NCI-H1930 (cell line): ENCODE measurements at places on chromosomes 1 and 21.

- no peak for DNase-seq
These were observed 78.6 kb downstream of the KCNN3 start for GRCh38 chr1:154791292-154792166.

- DNase-seq = no peak
These were observed 8.0 kb upstream of the MACF1 start for GRCh38 chr1:39196244-39197215.

DNA sequence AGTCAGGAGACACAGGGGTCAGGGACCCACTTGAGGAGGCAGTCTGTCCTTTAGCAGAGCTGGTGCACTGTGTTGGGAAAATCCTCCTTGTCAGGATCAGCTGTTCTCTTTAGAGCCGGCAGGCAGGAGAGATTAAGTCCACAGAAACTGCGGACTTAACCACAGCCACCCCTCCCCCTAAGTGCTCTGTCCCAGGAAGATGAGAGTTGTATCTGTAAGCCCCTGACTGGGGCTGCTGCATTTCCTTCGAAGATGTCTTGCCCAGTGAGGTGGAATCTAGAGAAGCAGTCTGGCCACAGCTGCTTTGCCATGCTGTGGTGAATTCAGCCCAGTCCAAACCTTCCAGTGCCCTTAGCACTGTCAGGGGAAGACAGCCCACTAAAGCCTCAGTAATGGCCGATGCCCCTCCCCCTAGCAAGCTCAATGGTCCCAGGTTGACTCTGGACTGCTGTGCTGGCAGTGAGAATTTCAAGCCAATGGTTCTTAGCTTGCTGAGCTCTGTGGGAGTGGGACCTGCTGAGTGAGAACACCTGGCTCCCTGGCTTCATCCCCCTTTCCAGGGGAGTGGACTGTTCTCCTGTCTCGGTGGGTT, 172.8 kb downstream of the ST6GALNAC3 start:
- no peak for DNase-seq

GRCh38 chr1:21702780-21703179, 33.6 kb upstream of the RAP1GAP start:
- no peak for DNase-seq

GRCh38 chr1:1858382-1859086, 32.4 kb downstream of the GNB1 start:
- no peak for DNase-seq

GRCh38 chr1:97906567-97907241, 14.1 kb downstream of the DPYD start:
- DNase-seq = no peak

DNA sequence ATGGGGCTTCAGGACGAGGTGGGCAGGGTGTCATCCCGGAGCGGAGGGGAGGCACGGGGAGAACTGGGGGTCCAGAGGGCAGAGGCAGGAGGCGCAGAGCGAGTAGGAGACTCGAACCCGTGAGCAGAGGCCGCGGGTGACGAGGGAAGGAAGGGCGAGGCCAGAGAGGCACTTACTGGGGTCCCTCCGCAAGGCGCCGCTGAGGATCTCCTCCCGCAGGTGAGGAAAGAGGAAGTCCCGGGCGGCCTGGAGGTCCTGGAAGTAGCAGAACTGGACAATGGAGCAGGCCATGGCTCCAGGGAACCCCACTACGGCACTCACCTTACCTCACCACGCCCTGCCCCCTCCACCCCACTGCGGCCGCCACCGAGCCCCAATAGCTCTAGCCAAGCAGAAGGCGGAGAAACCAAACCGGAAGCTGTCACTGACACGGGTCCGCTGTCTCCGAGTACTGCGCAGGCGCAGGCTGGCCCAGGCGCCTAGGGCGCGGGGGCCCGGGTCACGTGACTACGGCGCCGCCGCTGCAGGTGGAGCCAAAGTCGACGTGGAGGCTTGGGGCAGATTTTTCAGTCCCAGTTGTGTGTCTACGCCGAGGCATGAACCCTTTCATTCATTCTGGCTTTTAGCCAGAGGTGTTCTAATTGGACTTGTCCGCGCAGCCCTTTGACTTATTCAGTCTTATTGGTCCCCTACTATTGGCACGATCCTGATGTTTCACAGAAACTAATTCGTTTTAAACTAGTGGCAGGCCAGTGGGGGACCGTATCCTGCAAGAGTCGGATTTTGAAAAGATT, at the start of gene RAB3GAP2:
Gene RAB3GAP2, minus strand, starts transcription at position 407 of the 794 bp plus-strand sequence. Its CDS starts 116 bp downstream, at position 291.
- DNase-seq = peak; percentile 93

DNA sequence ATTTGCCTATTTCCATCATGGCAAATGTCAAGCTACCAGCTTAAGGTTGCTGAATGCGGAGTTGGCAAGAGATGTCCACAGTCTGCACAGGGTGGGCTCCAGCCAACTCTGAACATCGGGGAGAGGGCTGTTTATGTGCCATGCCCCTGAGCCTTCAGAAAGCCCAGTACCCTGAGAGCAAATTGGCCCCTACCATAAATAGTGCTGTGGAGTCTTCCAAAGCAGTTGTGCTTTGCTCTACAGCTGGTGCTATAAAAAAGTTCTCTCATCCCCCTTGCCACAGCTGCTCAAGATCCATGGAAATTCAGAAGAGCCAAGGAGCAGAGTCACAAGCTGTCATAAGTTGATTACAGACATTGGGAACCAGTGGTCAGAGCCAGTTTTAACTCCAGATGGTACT, 85.6 kb upstream of the CLDN14 start:
- DNase-seq = no peak

GRCh38 chr1:192538407-192539296, 36.9 kb upstream of the RGS1 start:
- no peak for DNase-seq

DNA sequence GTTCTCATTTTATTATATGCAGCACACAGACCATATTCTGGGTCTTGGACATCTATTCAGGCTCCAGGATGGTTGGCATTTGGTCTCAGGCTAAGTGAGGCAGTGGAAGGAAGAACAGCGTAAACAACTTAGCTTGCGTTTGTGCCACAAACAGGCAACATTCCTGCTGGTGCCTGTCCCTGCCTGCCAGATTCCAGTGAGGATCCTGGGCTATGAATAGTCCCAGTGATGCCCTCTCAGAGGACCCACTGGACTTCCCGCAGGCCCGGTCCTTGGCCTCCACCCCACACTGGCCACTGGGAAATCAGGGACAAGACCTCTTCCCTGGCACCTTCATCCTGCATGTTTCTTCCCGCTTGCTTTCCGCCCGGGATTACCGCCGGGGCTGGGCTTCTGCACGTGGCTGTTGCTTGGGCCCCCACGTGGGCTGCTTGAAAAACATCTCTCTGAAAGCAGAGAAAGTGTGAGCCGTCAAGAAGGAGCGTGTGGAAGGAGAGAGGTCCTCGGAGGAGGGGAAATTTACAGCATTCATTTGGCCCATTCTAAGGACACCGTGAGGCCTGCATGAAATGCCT, 145.1 kb upstream of the WNT4 start:
- DNase-seq = no peak

DNA sequence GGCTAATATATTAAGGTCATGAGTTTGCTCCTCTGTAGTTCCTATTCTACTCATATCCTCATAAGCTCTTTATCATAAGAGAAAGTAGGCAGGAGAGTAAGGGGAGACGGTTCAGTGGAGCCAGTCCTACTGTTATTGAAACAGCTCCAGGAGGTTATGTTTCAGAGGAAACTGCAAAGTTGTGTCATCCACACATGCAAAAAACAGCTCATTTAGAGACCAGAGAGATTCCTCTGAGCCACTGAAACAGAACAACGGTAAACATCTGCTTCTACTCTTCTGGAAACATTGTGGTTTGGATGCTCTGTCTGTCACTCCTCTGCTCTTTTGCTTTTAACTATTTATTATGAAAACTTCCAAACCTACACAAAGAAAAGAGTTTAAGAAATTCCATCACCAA, 66.3 kb upstream of the PPP2R5A start:
- no peak for DNase-seq

DNA sequence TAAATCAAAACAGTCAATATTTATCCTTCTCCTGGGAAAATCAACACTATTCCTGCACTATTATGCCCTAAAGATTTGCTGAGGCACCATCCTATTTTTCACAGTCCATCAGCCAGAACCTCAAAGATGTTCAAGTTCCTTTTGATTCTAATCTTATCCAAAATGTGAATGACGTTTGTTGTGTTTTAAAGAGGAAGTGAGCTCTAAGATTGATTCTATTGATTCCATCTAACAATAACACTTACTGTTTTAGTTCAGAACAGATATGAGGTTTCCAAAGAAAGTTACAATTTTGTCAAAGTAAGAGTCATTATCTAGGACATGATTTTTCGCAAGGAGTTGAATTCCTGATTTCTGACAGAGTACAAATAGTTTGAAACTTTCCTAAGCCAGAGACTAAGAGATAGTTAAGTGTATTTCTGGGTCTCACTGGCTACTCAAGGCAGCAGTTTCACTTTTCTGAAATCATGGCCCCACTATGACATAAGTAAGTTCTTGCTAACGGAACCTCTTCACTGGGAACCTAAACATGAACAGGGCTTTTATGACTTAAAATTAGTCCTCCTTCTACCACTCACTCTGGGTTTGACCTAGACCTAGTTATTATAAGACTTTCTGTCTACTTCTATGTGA, 84.7 kb downstream of the LHX9 start:
- no peak for DNase-seq

DNA sequence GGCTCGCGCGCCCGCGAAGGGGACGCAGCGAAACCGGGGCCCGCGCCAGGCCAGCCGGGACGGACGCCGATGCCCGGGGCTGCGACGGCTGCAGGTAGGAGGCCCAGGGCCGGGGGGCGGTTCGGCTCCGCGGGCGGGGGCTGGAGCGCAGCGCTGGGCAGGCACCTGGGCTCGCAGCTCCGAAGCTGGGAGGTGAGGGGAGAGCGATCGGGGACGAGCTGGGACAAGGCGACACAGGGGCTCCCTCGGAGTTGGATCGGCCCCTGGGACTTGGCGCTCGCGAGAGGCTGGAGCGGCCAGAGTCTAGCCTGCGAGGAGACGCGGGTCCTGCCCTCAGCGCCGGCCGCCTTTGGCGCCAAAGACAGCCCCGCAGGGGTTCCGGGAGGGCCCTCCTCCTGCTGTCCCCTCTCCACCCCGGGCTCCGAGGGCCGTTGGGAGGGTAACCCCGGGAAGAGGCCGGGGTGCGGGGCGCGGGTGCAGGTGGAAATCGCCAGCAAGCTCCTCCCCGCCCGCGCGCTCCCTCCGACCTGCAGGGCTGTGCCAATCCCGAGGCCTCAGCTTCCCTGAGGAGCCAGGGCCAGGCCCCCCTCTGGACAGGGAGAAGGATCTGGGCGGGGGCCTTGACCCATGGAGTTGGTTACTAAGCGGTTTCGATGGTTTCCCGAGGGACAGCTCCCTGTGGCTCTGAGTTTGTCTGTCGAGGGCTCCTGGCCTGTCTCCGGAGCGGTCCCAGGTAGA, 401 bp downstream of the TP73 start:
- no peak for DNase-seq

GRCh38 chr1:228861832-228862180, 126.5 kb downstream of the RHOU start:
- no peak for DNase-seq

GRCh38 chr1:170623171-170623570, 40.8 kb upstream of the PRRX1 start:
- DNase-seq = no peak

GRCh38 chr1:63906047-63906704, 132.4 kb downstream of the ROR1 start:
- DNase-seq = no peak

DNA sequence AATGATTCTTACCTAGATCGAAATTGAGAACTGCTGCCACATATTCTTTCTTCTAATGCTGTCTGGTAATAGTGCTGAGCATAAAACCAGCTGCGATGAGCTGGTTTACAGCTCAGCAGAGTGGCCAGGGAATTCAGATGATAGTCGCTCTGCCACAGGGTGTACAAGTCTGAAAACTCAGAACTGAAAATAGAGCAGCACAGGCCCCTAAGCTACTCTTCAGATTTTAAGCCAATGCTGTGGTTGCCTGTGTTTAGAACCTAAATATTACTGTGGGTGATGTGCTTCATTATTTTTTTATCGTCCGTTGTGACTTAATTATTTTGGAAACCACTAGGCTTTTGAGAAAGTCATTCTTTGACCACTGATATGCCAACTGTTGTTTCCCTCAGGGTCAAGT, 152.0 kb downstream of the ADGRL4 start:
- DNase-seq = no peak

- DNase-seq = no peak
These were observed 46.0 kb downstream of the RUNX1 start for GRCh38 chr21:35002879-35003722.

- DNase-seq = no peak
These were observed 284.5 kb upstream of the PLXNA2 start for GRCh38 chr1:208528578-208529240.

GRCh38 chr1:112629256-112629655, 9.6 kb downstream of the CAPZA1 start:
- DNase-seq = no peak

DNA sequence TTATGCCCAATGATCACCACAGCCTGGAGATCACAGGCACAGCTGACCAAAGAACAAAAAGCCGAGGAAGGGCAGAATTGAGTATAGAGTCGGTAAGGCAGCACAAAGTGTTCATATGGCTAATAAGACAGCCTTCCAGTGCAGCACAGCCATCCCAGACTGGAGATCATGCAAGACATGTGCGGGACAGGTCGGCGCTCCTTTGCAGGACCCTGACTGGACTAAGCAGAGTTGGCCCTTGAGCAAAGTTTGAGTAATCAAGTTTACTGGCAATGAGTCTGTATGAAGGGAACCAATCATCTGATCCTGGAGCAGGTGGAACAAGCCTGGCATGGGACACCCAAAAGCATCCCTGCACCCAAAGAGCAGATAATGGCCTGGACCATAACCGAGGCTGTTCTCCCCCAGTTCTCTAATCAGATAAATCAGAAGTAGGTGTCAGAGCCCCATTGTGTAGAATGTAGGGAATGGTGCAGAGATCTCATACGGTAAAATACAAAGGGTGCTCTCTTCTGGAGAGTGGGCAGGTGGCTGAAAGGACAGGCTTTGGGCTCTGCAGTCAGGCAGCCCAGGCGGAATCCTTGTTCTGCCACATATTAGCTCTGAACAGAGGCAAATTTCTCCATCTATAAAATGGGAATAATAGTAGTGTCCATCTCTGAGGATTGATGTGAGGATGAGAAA, 10.7 kb upstream of the DNASE2B start:
- no peak for DNase-seq
